Activated CD4-positive, alpha-beta T cell treated with anti-CD3 and anti-CD28 coated beads, Interleukin-2, amount 10 ng/mL, durations not matched to agents 7 days and 5 days (primary cell): ENCODE measurements at places on chromosomes 12 and 14. TPM values are rescaled to one million over a fixed set of nuclear protein-coding genes. Genes with fewer than 3 reads are reported as not detected.

- no peak for DNase-seq
Measured at GRCh38 chr12:25745281-25745680, 192.2 kb upstream of the LMNTD1 start.

DNA sequence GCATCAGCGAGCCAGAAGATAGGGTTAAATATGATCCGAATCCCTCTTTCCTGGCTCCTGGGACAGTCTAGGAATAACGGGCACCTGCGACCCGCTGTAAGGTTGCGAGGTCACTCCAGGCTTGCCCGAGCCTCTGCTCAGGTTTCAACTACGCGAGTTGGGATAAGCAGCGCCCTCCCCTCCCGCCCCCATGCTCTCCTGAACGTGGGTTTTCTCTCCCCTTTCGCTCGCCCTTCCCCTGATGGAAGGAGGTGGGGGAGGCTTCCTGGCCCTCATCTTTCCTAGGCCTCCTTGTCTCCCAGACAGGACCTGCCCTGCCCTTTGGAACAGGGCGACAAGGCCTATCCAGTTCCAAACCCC is 753 bp upstream of the ATP5MC2 start:
- DNase-seq, result no peak

DNA sequence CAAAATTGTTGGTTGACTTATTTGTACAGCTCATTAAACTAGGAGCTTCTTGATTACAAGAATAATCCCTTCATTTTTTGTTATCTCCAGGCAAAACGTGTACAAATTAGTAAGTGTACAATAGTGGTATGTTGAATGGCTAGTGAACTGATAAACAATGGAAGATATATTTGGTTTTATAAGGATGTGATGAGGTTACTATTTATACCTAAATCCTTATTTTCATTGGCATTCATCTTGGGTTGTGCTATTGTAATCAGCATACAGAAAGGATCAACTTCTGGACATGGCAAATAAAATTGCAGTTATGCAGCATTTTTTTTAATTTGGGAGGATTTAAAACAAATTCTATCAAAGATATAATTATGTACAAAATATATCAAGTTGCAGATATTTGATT is 199.4 kb upstream of the GZMB start:
- DNase-seq, result no peak

The CACNA1C gene
- 0.15 TPM for total RNA-seq

The ISCA2 gene
- 30.4 TPM for total RNA-seq
